ENCODE measurements at places on chromosomes 7 and 10.

DNA sequence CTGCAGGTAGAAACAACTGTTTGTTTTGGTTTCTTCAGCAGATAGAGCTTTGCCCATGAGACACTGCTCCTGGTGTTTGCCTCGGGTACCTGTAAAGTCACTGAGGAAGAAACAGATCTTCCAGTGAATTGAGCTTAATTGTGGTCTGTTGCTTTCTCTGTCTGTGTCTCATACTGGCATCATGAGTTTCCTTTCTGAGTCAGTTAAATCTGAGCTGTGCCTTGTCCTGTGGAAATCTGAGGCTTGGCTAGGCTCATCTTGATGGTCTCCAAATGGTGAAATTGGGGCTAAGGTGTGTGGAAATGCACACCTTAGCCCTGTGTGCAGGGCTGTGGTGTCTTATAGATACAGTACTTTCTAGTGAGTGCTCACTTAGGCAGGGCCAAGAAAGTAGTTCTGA, 67.4 kb downstream of the GBF1 start:
- DNase-seq: no peak

- DNase-seq: no peak
Measured at GRCh38 chr10:116080553-116080952, 192.5 kb downstream of the GFRA1 start.

DNA sequence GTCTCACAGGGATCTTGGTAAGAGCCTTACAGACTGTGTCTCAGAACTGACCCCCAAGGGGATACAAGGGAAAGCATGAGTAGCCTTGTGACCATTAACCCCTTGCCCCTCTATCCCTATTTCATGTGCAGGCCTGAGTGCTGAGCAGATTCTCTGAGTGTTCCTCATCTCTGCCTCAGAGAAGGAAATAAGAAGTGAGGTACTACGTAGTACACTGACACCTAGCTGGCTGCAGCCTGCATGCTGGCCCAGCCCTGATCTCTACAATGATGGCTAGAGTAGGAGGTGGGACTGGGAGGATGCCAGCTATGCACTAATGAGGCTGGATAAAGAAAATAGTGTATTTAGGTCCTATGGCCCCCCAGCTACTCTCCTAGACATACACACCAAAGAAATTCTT, 174.9 kb upstream of the HPS1 start:
- no peak for DNase-seq

DNA sequence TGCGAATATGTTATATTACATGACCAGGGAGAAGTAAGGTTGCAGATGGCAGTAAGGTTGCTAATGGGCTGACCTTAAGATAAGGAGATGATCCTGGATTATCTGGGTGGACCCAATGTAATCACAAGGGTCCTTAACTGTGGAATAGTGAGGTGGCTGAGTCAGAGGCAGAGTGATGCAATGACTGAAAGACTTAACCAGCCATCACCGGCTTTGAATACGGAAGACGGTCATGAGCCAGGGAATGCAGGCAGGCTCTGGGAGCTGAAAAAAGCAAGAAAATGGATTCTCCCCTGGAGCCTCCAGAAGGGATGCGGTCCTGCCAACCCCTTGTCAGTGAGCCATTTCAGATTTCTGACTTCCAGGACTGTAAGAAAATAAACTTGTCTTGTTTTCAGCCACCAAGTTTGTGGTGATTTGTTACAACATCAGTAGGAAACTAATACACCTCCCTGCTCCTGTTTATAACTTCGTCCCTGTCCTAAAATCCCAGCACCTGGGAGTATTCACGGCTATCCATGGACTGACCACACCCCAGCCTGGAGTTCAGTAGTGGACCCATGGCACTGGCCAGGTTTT, 4.6 kb upstream of the C10orf95 start:
- DNase-seq: no peak

DNA sequence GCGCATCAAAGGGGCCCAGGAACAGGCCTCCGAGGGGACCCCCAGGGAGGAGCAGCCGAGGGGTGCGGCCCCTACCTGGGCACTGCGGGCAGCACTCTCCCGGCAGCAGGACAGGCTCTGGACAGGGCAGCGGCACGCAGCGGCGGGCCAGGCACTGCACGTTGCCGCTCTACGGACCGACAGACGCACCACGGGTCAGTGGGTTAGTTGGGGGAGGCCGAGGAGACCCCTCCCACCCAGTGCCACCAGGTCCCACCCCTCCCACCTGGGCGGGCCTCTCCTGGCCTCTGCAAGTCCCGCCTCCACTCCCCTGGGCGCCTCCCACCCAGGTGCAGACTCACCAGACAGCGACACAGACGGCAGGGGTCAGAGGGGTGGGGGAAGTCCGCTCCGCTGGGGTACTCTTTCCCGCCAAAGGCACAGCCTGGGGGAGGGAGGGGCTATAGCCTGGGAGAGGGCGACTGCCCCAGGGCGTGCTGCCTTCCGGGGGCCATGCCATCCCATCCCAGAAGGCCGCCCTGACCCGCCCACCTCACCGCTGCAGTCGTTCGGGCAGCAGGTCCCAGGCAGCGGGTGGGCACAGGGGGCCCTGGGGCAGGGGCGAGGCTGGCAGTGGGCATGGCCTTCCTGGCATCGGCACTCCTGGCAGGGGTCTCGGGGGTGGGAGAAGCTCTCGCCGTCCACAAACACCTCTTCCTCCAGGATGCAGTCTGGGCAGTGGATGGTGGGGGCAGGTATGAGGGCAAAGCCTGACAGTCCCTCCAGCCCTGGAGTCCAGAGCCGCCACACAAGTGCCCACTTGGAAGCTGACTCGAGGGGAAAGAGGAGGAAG, 19.2 kb downstream of the KCP start:
- DNase-seq: no peak

DNA sequence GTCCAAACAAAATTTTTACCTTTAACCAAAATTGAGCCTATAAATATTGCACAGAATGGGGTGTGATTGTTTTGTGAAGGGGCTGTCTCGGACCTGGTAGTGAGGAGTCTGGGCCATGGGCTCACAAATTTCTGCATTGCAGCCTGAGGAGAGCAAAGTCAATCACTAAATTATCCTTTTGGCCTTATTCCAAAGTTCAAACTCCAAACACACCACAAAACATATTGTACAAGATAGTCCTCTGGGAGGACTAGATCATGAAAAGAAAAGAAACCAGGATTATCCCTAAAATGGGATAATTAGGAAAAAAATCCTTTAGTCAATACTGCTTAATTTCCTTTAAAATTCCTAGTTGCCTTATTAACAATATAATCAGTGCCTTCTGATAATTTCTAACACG, 115.5 kb downstream of the BUB3 start:
- no peak for DNase-seq

- DNase-seq: no peak
Measured at GRCh38 chr7:3358991-3359390, 57.9 kb downstream of the SDK1 start.

DNA sequence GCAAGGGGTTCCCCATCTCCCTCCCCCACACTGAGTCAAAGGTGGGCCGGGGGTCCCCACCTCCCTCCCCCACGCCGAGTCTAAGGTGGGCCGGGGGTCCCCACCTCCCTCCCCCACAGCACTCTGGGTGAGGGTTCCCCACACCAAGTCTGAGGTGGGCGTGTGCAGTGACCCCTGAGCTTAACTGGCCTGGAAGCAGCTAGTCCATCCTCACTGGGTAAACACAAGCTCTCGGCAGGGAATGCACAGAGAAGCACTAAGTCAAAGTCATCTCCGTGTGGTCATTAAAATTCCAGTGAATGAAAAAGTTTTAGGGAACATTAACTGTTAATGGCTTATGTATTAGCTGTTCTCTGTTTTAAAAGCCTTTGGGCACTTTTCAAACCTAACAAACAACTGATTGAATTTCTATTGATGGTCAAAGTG, 43.7 kb upstream of the PRKAR1B start:
- DNase-seq: no peak

DNA sequence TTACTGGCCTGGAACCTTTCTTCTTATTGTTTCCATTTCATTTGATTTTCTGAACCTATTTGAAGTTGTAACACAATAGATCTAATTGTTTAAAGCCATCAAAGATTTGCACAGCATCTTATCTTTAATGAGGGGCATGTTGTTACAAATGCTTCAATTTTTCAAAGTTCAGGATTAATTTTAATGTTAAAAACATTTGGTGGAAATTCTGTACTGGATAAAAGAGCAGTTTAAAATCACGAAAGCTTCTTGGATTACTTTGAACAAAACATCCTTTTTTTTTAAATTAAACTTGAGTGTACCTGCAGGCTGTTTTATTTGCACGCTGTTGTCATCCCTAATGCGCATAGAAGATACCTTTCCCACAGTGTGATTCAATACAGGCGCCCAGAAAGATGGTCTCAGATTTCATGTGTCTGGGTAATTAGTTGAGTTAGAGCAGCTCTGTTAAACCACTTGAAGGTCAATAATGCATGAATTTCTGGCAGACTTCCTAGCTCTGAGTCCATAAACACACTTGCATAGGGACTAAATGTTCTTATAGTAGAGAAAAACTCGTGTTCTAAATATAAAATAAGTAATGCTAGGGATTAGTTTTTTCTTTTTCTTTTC, 29.3 kb upstream of the DDX50 start:
- no peak for DNase-seq

GRCh38 chr7:140062528-140063299, at the start of gene PARP12:
Gene PARP12, minus strand, starts transcription at chr7:140062951. Its CDS starts 104 bp downstream, at chr7:140062847.
- DNase-seq: peak; percentile 87

- no peak for DNase-seq
Measured at GRCh38 chr10:23693501-23693901, 254.6 kb downstream of the OTUD1 start.

GRCh38 chr7:20796500-20796899, 9.8 kb upstream of the SP8 start:
- no peak for DNase-seq

DNA sequence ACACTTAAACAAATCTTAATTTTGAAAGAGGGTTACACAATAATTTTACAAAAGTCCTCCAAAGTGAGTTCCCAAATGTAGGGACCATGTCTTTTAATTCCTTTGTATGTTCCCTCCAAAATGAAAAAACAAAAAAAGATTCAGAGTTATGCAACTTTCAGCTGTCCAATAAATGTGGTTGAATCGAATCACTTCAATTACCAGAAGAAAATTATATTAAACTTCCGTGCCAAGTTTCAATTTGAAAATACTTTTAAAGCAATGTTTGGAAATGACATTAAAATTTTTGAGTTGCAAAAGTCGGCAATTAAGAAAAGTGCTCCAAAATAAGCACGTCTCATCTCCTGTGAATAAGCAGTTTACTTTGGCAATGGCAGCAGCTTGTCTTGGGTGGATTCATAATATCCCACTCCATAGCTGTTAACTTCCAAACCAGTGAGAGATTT, 60.3 kb upstream of the C1GALT1 start:
- no peak for DNase-seq

DNA sequence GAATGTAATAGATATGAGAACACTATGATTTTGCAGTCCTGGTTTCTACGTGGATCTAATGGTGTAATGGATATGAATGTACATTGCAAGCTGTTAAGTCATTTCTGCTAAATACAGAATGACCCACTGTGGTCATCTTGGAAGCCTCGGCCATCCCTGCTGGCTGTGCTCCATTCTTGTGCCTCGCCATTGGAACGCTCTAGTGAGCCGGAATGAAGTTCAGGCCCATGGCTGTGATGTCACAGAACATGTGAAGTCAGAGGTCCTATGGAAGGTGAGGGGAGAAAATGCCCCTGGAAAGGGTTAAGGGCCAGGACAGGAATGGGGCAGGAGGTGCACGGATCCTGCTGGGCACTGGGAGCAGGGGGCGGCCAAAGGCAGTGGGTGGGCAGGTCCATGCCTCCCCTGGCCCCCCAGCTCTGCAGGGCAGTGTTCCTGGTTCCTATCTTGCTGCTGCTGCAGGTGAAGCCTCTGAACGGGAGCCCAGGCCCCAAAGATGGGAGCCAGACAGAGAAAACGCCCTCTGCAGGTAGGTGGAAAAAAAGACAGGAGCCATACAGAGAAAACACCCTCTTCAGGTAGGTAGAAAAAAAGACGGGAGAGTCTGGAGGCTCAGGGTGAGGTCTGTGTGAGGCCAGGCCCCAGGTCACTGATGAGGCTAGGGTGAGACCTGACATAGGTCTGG, at the start of gene LLCFC1:
LLCFC1 (plus strand) TSS at position 259 of the 685 bp plus-strand sequence; CDS start at position 397, 138 bp downstream.
- DNase-seq: no peak

GRCh38 chr10:100645613-100646392, 99.6 kb upstream of the PAX2 start:
- DNase-seq: no peak

DNA sequence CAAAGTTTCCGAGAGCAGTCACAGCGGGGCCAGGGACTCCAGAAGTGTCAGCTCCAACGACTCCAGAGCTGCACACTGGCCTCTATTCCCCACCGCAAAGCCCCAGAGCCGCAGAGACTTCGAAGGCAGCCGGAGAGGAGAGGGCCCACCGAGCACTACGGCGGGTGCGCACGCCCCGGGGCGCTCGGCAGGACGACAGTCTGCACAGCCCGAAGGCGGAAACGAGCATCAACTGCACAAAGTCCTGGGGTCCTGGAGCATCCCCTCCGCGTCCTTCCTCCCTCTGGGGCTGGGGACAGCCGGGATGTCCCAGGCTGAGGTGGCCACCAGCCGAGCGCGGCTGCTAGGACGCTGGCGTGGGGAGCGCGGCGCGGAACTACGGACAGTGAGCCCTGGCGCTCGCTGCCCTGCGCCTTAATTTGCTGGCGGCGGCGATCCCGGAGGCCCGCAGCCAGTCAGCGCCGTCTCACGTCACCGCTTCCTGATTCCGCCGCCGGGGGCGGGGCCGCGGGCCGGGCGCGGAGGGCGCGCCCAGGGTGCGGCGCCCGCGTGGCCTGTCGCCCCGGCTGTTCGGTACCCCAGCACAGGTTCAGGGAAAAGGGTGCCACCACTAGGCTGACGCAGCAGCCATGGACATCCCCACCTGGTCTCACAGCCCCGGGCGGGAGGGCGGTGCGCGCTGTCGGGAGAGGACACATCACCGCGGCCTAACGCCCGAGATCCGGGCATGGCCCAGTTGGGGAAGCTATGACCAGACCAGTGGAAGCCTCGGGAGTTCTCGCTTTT, at the start of gene TBX20:
TBX20 (minus strand) TSS at position 391 of the 786 bp plus-strand sequence. CDS start 480 bp downstream, outside the sequence.
- peak; percentile 44 for DNase-seq

DNA sequence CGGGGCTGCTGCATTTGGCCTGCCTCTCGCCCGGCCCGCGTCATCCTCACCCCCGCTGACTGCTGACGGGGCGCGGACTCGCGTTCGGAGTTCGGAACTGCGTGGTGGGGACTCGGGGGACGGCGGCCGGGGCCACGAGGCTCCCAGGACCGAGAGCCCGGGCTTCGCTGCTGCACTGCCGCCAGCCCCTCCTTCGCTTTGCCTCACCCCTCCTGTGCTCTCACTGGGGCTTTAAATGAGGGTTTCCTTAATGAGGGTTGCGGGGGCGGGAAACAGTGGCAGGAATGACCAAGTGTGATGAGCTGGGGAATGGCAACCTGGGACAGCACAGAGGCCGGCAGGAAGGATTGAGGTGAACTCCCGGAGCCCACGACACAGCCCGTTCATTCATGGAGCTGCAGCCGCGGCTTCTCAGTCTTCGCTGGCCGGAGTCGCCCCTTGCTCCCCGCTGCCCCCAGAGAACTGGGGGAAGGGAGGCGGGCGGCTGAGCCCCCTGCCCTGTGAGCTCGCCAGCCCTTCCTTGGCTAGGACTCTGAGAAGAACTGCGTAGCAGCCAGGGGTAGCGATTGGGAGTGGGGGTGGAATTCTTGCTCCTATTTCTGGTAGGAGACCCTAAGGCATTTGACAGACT, 1.5 kb upstream of the LRRC4 start:
- no peak for DNase-seq
